ENCODE measurements at places on chromosomes 6 and 20.

DNA sequence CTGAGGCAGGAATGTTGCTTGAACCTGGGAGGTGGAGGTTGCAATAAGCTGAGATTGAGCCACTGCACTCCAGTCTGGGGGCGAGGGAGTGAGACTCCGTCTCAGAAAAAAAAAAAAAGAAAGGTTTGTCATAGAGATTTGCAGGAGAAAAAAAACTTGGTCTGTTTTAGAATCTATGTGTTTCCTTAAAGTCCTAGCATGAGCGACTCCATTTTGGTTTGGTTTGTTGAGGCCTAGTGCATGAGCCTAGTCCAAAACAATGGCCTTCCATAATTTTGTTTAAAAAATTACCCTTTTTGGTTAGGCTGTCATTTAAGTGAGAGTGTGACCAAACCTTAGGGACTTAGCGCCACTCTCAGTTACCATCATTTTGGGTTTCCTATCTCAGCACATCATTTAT lies 8.2 kb upstream of the GNMT start:
- no peak for DNase-seq

- DNase-seq, result no peak
Observed at GRCh38 chr6:16731478-16732051, 29.7 kb downstream of the ATXN1 start.

GRCh38 chr6:142570221-142570671 lies 268.4 kb downstream of the ADGRG6 start:
- DNase-seq, result peak; percentile 49

GRCh38 chr6:122459240-122459639 lies 12.4 kb downstream of the SERINC1 start:
- DNase-seq, result no peak

DNA sequence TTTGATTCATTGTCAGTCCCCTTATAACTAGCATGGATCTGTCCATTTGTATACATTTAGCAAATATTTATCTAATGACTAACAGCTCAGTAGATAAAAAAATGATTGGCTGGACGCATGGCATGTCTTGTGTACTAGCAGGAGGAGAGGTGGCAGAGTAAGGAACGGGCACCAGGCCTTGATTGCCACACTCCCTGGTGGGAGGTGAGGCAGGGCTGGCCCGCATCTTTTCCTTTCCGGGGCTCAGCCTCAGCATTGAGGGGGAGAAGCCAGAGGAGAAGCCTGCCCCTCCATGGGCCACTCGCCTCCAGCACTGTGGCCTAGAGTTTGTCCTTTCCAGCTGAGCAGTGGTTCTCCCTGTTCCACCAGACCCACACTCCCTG lies 84.9 kb upstream of the TMEM181 start:
- DNase-seq, result peak; percentile 76

- DNase-seq, result no peak
Observed at GRCh38 chr6:75109765-75110164, 96.1 kb downstream of the COL12A1 start.

GRCh38 chr6:33391922-33392594 lies 435 bp downstream of the KIFC1 start:
- no peak for DNase-seq

GRCh38 chr20:62500237-62500864 lies 24.6 kb upstream of the GATA5 start:
- DNase-seq, result peak; percentile 11

GRCh38 chr6:17182961-17183360 lies 81.1 kb downstream of the STMND1 start:
- no peak for DNase-seq

DNA sequence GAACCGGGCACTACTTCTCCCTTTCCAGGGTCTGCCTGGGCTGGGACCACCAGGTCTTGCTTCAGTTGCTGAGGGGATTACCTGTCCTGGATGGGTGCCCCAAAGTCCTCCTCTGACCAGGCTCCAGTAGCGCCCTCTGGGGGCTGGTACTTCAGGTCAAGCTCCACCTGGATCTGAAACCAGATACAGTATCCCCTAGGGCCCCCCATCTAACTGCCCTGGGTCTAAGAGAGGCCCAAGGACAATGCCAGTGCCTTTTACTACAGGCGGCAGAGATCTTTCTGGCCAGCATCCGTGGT lies 11.2 kb upstream of the SPAG4 start:
- no peak for DNase-seq

DNA sequence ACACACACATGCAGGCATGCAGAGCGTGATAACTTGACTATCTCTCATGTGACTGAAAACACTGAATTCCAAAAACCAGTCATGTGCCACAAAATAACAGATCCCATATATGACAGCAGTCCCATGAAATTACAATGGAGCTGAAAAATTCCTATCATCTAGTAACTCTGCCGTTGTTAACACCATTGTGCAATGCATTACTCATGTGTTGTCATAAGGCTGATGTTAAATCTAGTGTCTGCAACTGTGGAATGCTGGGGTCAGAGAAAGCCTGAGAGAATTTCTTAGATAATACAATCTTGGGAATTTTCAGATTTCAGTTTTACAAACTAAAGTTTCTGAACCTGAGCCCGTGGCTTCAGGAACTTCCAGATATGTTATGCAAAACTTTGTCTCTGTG lies 70.2 kb downstream of the LYRM4 start:
- DNase-seq, result peak; percentile 93

DNA sequence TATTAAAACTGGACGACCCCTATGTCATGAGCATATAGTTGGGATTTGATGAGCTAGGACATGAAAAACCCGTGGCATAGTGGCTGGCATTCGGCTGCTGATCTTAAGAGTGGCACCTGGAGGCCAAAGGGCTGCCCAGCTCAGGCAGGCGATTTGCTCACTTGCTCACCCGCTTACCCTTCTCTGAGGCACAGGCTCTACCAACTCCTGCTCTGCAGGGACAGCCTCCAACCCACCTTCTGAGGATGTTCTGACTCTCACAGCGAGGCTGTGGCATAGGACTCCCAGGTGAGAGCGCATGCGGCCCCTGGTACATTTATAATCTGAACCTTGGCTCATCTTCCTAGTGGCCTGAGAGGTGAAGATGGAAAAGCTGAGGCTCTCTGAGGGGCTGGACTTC lies 995 bp downstream of the RSPO4 start:
- DNase-seq, result no peak

- no peak for DNase-seq
Observed at GRCh38 chr6:110461376-110461775, 15.0 kb downstream of the SLC22A16 start.

DNA sequence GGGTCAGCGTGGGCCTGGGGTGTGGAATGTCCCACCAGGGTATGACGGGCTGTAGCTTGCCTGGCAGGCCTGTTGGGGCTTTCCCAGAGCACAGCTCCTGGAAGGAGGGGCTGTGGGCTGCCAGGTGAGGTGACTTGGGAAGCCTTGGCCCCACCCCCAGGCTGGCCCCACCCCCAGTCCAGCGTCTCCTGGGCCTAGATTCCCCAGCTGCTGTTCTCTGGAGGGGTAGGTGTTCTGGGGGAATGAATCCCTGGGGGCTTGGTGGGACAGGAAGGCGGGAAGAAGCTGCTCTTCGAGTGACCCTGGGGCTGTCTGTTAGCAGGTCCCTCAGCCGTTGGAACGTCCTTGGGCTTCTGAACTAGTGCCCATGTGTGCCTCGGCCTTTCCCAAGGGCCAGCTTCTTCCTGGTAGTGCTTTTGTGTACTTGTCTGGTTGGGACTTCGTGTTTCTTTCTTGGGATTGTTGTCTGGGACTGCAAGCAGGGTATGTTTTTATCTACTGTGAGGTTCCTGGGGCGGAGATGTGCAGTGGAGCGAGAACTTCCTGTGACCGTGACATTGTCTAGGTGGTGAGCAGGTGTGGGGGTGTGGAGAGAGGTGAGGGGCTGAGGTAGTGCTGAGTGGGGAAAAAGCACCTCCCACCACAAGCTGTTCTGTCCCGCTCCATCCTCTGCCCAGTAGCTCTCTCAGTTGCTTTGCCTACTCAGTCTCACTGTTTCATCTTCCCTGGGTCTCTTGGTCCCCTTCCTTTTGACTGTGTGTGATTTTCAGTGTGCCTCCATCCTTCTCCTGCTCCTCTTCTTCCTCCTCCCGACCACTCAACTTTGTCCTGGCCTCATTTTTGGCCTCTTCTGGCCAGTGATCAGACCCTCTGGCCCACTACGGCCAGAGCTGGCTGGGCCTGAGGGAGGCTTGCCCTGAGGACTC lies 1.3 kb upstream of the DDR1 start:
- DNase-seq, result no peak

- DNase-seq, result no peak
Observed at GRCh38 chr6:163630572-163630971, 216.1 kb downstream of the QKI start.

DNA sequence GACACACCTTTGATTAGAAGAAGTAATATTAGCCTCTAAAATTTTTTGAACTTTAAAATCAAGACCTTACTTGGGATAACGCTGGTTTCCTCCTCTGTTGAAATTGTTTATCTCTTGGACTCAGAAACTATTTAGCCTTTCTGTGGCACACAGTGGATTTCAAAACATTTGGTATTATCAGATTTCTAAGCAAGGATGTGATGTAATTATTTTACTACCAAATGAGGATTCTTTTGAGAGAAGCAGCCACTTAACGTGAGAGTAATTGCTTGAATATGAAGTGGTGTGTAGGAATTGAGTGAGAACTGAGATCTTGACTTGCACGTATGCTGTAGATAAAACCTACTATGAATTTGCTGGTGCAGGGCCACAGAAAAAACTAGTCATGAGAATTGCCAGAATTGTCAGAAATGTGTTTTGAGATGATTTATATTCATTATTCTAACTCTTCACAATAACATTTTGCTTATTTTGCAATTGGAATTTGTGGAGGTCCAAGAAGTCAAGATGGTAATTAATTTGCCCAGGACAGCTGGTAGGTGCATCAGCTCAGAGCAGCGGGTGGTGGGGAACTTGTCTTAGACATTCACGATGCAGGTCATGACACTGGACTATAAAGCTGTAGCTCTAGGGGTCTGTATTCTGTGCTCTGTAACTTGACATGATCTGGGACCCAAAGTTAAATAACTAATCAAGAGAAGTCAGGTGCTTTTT lies 53.4 kb downstream of the AKAP12 start:
- DNase-seq, result peak; percentile 53

DNA sequence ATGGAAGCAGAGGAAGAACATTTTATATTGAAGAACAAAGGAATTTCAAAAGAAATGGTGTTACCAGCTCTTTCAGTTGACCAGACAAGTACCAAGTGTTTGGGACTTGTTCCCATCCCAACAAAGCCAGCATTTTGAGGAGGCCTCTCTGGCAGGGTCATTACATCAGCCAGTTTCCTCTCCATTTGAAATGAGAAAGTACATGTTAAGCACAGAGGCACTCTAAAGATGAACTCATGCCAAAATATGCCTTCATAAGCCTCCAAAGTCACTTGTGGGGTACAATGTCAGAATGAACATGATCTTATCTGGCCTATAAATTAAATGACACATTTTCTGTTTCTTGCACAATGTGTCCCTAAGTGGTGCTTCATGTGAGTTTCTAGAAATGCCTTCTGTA lies 223.9 kb downstream of the PRL start:
- DNase-seq, result no peak

DNA sequence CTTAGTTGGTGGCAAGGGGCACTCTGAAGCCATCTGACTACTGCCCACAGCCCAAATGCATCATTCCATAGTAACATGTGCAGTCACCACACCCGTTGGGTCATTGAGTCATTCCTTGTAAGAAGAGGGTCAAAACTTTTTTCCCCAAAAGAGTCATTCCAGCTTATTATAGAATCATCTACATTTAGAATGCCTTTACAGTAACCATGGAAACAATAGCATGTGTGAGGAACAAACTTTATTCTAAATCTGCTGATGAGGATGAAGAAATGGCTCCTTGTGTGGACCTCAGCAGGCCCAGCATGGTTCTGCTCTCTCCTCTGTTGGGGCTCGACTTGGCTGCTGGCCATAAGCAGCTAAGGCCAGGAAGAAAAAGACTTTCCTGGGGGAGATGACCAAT lies 111.2 kb upstream of the PTPRT start:
- DNase-seq, result no peak

DNA sequence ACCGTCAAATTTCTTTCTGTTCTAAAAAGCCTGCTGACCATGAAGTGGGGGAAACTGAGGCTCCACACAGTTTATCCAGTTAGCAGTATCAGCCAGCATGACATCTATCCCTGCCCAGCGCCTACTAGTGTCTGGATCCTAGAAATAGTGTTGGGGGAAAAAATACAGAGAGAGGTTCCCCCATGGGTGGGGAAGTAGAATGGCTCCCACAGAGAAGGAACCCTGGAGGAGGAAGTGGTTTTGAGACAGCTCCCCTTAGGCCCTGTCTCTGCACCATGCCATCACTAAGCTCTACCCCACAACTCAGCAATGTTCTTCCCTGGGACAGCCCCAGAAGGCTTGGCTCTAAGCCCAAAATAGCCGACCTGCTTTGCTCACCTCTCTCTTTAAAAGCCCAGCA lies 153.4 kb downstream of the MBOAT1 start:
- no peak for DNase-seq

GRCh38 chr6:158233214-158233795 lies 65.2 kb downstream of the GTF2H5 start:
- no peak for DNase-seq

DNA sequence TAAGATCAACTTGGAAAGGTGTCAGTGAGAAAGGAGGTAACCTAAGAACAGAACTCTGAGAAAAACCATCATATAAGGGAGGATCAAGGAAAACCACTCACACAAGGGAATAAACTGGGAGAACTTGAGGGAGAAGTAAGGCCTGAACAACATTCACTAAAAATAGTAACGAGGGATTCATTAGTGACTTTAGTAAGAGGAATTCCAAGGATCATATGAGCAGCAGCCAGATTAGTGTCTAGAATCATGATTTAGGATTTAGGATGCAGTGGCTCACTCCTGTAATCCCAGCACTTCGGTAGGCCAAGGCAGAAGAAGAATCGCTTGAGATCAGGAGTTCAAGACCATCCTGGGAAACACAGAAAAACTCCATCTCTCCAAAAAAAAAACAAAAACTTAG lies 376.5 kb upstream of the MARCKS start:
- DNase-seq, result no peak

GRCh38 chr20:38260378-38261053 lies at the start of gene KIAA1755:
KIAA1755 (minus strand) TSS chr20:38260735; CDS start chr20:38260500, 235 bp downstream.
- DNase-seq, result no peak

DNA sequence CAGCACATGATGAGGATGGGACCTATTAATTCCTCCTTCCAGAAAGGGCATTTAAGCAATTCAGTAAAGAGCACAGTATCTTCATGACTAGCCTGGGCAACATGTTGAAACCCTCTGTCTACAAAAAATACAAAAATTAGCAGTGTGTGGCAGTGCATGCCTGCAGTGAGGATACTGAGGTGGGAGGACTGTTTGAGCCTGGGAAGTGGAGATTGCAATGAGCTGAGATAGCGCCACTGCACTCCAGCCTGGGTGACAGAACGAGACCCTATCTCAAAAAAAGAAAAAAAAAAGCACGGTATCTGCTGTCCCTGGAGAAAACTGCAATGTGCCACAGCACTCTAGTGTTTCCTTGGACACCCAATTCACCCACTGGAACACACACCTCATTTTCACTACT lies 18.4 kb downstream of the SAMD3 start:
- no peak for DNase-seq

GRCh38 chr20:63847237-63848002 lies 13.9 kb upstream of the ABHD16B start:
- DNase-seq, result no peak

GRCh38 chr20:11246251-11246775 lies 572.5 kb upstream of the JAG1 start:
- DNase-seq, result no peak
